Stimulated activated CD4-positive, alpha-beta T cell treated with anti-CD3 and anti-CD28 coated beads, TNF-alpha, amount 100 ng/mL, for 48 hours (primary cell): ENCODE measurements at places on chromosomes 1 and 21.
A peak's percentile ranks its signal among the peaks of the same experiment; 100 is the strongest.

DNA sequence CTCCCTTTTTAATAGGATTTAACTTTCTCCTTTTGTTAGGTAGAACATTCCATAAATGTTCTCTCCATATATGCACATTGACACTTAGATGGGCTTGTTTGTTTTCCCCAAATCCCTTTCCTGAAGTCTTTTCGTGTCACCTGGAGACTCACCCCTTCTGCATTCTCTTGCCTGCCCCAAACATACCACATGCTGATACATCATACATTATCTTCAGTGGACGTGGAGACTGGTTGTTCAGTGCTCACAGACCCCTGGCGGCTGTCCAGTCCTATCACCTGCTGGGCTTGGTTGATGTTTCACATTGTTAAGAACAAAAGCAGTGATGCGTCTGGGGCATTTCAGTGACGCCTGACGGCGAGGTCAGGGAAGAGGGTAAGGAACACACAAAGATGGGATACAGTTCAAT lies 22.2 kb downstream of the FMOD start:
- DNase-seq = no peak

DNA sequence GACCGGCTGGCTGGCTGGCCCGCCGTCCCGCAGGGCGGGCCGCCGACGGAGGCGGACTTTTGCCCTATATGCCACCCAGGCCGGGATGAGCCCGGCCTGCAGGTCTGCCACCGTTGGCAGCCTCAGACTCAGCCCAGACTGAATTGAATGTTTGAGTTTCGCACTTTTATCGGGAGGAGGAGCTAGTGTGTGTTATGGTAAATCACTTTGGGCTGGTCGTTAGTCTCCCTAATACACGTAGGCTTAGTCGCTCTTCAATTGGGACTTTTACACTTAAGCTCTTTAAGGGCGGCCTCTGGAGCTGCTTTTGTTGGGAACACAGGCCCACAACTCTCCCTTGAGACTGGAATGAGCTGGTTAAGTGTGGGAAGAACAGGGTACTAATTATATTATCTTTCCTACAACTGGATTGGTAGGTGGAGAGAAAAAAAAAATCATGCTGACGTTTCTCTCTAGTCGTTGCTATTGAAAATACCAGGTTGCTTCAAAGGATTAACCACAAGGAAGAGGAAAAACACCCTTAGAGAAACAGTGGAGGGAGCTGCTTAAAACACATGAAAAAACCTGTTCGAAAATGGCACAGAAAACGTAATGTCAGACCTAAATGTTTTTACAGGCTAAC lies 1.4 kb upstream of the IRF2BP2 start:
- DNase-seq = no peak

DNA sequence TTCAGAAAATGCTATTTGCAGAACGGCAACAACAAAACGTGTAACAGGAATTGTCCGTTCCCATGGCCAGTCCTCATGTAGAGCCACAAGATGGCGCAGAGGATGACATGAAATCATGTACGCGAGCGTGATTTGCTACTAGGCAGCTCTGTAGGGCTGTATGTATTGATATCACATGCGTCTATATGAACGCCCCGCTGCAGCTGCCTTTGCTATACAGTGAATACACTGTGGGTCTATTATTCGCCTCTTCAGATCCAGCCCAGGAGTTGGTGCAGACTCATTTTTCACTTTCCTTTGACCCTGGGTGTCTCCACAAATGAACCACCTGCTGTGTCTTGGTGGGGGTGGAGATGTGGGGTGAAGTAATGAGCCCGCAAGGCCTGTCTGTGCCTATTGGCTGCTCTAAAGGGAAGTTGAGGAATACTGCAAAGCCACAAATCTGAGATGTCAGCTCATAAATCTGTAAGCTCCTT lies 361.5 kb downstream of the KIF26B start:
- no peak for DNase-seq

DNA sequence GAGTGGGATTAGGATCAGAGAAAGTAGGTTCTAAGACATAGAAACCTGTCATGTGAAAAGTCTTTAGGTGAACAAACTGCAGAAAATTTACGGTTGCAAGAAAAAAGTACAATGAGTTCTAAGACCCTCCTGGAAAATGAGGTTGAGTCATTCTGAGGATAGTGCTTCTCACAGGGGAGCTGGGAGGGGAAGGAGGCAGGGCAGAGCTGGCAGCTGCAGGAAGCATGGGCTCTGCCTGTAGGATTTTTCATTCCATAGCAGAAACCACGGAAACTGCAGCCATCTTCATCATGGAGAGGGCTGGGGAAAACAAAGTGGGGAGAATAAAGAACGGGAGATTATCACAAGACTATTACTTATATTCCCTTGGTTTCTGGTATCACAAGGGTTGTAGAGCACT lies 25.8 kb upstream of the THEM4 start:
- no peak for DNase-seq

DNA sequence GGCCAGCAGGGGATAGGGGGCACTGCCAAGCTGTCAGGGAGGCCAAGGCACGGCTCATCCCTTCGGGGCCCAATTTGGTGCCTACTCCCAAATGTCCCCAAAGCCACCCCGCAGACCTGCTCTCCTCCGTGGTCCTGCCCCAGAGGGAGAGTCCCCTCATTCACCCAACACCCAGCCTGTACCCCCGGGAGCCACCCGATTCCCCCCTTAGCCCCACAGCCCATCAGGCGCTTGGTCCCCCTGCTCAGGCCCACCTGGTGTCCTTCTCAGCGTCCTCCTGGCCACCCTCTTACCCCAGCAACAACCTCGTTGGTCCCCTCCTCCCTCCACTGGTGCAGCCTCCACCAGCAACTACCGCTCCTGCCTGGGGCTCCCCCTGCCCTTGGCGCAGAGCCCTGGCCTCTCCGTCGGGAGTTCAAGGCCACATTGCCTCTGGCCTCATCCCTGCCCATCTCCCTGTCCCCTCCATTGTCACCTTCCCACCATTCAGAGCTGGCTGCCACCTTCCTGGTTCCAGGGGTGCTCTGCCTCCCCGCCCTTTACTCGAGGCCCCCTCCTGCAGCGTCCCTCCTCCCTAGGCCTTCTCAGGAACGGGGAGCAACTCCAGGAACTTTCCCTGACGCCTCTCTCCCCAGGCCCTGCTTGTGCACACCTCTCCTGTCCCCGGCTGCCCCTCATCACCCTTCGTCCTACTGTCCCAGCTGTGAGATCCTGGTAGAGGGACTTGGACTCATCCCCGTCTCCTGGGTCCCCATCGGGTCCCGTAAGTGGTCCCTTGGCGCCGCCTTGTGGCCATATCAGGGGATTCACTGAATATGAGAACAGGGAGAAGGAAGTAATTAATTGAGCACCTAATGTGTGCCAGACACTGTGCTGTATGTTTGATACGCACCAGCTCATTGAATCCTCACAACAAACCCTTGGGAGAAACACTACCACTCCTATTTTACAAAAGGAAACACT lies 73.9 kb downstream of the RAP1GAP start:
- DNase-seq = peak; percentile 63

- no peak for DNase-seq
Observed at GRCh38 chr1:75841421-75841820, 44.7 kb downstream of the MSH4 start.

DNA sequence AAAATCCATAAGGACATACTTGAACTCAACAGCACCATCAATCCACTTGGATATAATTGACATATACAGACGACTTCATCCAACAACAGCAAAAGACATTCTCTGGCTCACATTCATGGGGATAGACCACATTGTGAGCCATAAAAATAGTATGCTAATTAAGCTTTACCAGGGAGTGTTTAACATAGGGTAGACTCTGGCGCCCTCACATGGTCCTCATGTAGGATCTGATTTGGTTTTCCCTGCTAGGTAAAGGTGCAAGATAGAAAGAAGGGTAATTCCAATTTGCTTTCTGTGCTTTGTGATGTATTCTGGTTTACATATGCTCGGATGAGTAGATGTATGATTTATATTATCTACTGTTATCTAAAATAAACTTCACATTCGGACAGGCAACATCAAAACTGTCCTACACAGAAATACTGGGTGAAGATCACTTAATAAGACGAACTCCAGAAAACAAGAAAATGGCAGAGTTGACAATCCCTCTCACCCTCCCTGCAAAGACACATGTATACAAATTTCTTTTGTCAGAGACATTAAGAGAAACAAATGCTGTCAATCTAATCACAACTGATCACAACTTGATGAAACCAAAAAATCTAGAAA lies 27.7 kb downstream of the CR1L start:
- DNase-seq = no peak

- DNase-seq = no peak
Observed at GRCh38 chr1:208923946-208924720, 659.4 kb upstream of the CAMK1G start.

GRCh38 chr1:100188617-100189016 lies 10.6 kb upstream of the LRRC39 start:
- no peak for DNase-seq
